ENCODE measurements at places on chromosomes 4 and X.

- DNase-seq, result no peak
Measured at GRCh38 chr4:187309456-187309855, 585.8 kb upstream of the FAT1 start.

DNA sequence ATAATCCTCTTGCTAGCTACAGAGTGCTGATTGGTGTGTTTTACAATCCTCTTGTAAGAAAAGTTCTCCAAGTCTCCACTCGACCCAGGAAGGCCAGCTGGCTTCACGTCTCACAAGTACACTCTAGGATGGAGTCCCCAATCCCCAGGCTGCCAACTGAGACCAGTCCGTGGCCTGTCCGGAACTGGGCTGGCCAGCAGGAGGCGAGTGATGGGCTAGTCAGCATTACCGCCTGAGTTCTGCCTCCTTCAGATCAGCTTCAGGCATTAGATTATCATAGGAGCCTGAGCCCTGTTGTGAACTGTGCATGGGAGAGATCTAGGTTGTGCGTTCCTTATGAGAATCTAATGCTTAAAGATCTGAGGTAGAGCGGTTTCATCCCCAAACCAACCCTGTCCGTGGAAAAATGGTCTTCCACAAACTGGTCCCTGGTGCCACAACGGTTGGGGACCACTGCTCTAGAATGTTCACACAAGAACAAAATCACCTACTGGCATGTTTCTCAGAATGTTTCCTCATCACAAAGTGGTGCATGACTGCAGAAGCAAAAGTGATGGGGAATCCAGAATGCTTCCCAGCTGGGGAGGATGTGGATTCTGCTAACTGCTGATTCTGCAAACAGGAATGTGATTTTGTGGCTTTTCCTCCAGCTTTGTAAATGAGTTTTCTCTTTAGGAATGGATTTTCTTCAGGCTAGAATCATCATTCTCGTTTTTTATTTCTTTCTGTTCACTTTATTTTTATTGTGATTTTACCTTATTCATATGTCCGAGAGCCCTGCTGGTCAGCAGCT is 40.9 kb downstream of the SEPTIN11 start:
- DNase-seq, result no peak

- no peak for DNase-seq
Measured at GRCh38 chrX:129262912-129263311, 260.4 kb downstream of the SMARCA1 start.

GRCh38 chr4:189049682-189050081 is 891.0 kb upstream of the FRG1 start:
- DNase-seq, result no peak

DNA sequence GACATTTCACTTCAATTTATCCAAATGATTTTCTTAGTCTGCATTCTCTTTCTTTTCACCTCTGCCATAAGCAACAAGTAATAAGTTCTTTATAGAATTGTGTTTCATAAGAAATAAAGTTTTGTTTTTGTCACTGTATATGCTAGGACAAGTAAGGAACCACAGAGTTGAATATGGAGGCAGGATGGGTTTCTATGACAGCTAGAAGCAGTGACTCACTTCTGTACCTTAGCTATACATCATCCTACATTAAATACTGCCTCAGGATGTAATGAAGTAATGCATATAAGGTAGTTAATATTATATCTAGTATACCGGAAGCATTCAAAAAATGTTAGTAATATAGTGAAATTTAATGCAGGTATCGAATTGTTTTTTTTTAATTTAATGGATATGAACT is 128.0 kb downstream of the PPA2 start:
- DNase-seq, result no peak
